ENCODE measurements at places on chromosomes 6 and 20.

- peak; percentile 67 for ATAC-seq
These were observed 61.2 kb upstream of the HBS1L start for GRCh38 chr6:135115834-135116233.

GRCh38 chr6:42627674-42628073, 63.8 kb downstream of the UBR2 start:
- ATAC-seq, result no peak

DNA sequence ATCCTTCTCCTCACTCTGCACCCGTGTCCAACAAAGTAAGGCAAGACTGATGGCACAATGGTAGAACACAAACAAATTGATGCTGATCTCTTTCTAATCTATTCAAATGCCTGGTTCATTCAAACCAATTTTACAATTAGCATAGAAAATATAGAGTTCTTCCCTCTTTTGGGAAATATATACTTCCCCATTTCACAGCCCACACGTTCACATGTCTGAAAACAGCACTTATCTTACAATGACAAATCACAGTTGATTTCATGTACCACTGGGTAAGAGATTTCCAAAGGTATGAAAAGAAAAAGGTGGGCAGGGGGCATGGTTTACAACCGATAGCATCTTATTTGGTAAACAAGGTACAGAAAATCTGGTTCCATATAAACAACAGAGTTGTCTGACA, 137.6 kb downstream of the RNGTT start:
- ATAC-seq, result no peak

DNA sequence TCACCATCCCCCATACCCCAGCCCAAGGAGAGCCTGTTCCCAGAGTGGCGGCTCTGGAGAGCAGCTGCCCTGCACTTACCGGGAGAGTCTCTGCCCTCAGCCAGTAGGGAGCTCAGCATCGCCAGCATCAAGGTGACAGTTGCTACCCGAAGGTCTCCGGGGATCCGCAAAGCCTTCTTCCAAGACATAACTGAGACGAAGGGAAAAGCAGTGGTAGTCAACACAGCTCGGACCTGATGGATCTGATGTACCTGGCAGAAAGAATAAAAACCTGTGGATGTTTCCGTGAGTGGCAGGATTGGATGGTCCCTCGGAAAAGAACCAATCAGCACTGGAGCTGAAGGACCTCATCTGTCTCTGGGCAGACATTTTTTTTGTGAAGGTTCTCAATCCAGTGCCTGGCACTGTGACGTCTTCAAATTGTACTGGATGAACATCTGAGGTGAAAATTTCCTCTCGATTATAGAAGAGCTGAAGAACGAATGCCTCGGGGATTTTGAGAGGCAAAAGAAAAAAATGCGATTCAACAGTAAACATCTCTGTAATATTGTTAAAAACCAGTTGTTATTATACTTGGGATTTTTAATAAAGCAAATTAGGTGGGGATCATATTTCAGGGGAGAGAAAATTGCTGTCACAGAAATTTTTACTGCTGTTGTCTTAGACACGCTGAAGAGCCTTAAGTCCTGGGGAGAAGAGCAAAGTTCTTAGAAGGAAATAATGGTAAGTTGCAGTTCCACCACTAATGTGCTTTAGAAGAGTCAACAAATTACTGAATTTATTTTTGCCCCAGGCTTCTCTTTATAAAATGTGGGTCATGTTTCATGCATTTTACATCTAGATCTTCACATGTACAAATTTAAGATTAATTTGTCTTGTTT, at the start of gene HLA-DQB1:
Gene HLA-DQB1 (minus strand): TSS at position 238 of the 881 bp plus-strand sequence. CDS start 50 bp downstream, at position 188.
- peak; percentile 80 for ATAC-seq

GRCh38 chr20:2521369-2522305, 12.9 kb upstream of the ZNF343 start:
- no peak for ATAC-seq

GRCh38 chr20:19090332-19090731, 122.1 kb upstream of the SLC24A3 start:
- no peak for ATAC-seq

GRCh38 chr6:143607168-143607567, 70.6 kb upstream of the PHACTR2 start:
- ATAC-seq, result peak; percentile 63

DNA sequence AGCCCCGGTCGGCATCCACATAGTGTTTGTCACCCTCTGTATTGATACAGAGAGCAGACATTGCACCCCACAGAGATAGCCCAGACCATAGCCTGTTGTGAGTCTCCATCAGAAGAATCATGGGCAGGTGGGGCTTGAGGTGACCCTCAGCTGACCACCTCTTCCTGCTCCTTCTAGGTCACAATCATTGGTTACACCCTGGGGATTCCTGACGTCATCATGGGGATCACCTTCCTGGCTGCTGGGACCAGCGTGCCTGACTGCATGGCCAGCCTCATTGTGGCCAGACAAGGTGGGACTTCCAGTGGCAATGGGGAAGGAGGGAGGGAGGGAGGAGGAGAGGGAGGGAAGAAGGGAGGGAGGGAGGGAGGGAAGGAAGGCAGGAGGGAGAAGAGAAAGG, 61.4 kb upstream of the RIN2 start:
- no peak for ATAC-seq

- ATAC-seq, result no peak
These were observed 95.7 kb downstream of the LYRM2 start for GRCh38 chr6:89542866-89543265.
